ENCODE measurements at places on chromosomes 1 and 21.

DNA sequence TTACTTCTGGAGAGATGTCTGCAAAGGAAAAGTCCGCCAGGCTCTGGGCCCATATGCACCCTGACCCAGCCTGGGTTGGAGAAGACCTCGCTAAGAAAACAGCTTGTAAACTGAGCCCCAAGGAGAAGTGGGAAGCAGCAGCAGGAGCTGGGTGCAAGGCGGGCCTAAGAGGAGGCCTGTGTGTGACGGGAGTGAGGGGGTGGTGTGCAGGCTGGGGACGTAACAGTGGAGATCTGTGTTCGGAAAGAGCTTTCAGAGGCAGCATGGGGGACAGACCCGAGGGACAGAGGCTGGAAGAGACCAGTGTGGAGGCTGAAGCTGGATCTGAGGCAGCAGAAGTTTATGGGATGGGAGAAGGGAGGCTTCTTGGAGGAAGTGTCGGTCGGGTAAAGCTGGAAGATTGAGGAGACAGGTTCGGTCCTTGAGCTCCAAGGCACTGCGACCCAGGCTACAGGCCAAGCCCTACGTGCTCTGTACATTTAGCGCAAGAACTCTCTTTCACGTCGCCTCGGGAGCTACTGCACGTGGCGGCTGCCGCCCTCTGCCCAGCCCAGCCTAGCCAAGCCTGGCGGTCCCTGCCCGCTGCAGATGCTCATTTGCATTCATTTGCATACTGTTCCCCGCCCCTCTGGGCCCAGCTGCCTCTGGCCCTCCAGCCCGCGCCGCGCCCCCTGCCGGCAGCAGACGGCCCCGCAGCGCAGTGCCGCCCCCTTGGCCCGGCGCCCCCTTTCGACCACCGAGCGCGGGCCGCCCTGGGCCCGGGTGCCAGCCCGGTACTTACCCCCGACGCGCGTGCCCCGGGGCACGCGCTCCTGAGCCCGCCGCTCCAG is 6.3 kb downstream of the HPCA start:
- DNase-seq = no peak

DNA sequence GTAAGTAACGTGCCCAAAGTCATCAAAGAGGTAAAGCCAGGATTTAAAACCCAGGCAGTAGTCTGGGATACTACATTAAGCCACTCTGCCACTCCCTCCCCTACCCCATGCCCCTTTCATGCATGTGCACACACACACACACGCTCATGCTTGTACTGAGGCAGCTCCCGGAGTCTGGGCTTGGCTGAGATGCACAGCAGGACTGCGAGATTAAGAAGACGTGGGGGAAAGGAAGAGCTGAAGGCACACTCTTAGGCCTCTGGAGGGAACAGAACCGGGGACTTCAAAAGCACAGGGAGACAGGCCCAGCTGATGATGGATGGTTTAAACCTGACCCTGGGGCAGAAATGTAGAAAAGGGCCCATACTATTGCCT is 98.3 kb downstream of the GLIS1 start:
- DNase-seq = no peak

- DNase-seq = no peak
Measured at GRCh38 chr1:211553549-211553948, 25.4 kb downstream of the SLC30A1 start.

DNA sequence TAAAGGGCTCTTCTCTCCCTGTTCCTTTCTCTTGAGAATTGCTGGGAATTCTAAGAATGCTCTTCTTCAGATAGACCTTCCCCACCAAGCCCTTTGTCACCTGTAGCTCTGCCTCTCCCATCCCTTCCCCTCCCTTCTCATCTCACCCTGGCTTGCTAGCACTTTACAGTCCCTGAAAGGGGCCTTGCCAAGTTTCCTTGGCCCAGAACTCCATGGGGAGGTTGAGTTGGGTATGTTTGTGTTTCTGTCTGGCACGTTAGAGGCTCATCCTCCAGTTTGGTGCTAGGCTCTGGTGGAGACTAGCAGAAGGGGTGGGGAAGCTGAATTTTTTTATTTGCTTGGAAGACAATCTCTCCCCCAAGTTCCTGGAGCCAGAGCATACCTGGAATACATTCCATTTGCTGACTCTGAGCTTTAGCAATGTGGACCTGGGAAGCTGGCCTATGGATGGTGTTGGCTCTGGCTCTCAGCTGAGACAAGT is 4.9 kb downstream of the CGN start:
- DNase-seq = no peak

GRCh38 chr1:225657462-225657989 is 4.6 kb upstream of the ENAH start:
- DNase-seq = no peak

DNA sequence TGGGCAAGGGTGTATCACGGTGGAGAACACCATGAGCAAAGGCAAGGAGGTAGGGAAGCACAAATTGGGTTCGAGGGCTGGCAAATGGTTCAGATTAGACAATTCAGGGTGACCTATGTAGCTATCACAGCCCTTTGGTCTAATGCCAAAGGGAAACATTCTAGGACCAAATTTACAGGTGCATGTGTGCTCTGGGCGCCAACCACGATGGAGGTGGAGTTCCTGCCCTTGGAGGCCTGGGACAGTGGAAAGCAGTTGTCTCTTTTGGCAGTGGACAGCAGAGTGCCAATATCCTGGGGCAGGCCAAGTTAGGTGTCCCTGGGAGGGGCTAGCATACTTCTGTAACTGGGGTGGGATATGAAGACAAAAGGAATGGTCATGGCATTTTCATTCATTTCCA is 40.1 kb downstream of the IGFN1 start:
- no peak for DNase-seq

DNA sequence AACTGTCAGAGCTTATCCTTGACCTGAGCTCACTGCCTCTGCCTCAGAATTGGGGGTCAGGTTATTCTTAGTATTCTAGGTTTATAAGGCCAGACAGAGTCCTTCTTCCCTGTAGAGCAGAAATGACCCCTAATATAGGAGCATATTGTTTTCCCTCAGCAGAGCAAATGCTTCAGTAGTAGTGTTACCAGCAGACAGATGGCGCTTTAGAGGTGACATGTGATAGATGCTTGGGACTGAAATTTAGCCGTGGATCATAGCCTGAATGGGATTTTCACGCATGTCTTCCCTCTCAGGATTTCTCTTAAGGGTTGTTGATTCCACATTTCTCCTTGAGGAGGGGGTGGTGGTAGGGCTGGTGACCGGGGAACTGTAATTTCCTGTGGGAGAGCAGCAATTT is 24.5 kb downstream of the ADARB1 start:
- no peak for DNase-seq

DNA sequence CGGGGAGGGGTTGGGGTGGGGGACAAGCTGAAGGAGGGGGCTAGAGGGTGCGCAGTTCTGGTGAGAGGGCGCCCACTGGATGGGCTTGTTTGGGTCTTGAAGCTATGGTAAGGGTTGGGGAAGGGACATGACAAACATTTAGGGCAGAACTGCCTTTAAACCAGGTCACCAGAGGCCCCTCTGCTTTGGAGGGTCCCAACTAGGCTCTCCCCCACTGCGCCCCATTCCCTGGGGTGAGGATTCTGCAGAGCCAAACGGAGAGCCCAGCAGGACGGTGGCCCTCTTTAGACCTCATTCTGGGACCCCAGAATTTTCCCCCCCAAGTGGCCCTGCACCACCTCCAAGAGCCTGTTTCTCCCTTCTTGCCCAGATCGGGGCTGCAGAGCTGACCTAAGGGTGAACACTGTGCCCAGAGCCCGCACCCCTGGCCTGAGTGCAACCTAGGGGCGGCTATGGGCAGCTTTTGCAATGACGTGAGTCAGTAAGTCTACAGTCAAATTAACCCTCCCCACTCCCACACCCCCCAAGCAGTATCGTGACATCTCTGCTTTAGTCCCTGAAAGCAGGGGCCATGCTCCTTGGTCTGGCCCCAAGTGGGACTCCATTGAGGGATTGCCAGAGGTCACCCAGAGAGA is 593.8 kb downstream of the MATN1 start:
- no peak for DNase-seq

DNA sequence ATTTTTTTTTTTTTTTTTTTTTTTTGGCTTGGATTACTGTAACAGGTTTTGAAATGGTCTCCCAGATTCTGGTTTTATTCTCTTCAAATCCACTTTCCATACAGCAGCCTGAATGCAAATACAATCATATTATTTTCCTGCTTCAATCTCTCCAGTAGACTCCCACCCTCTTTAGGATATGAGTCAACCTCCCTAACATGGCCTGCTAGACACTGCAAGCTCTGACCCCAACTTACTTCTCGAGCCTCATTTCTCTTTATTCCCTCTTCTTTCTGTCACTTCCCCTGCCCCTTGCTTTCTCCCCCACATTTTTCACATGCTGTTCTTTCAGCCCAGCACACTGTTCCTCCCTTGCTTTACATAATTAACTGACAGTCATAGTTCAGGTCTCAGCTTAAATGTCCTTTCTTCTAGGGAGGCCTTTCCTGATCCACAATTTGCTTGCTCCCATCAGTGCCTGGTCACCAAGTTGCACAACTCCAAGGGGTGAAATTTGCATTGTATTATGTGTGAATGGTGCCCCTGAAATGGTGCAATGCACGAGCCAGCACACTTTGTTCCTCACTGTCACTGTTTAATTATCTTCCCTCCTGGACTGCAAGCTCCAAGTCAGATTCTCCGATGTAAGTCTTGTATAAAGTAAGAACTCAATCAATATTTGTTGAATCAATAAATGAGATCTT is 22.1 kb upstream of the IL19 start:
- DNase-seq = no peak

GRCh38 chr21:33315946-33316710 is 8.6 kb upstream of the IFNAR1 start:
- DNase-seq = no peak

- no peak for DNase-seq
Measured at GRCh38 chr1:159532922-159533321, 2.9 kb downstream of the OR10J5 start.

DNA sequence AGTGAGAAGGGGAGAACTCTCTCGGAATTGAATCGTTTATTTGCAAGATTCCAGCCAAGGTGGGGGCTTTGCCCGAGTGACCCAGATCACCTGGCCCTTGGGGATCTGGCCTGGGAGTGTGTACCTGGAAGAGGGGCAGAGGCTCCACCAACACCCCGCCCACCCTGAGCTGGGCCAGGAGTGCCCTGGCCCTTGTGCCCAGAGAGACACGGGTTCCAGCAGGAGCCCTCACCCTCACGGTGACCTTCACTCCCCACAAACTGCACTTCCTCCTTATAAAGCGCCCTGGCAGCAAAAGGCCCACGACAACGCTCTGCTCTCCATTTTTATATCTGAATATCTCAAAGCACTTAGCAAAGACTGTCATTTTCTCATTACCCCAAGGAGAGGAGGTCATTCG is 16.6 kb downstream of the CASZ1 start:
- no peak for DNase-seq

- no peak for DNase-seq
Measured at GRCh38 chr1:211198111-211198510, 61.1 kb upstream of the RCOR3 start.

- no peak for DNase-seq
Measured at GRCh38 chr1:167862432-167863076, 51.4 kb downstream of the ADCY10 start.

DNA sequence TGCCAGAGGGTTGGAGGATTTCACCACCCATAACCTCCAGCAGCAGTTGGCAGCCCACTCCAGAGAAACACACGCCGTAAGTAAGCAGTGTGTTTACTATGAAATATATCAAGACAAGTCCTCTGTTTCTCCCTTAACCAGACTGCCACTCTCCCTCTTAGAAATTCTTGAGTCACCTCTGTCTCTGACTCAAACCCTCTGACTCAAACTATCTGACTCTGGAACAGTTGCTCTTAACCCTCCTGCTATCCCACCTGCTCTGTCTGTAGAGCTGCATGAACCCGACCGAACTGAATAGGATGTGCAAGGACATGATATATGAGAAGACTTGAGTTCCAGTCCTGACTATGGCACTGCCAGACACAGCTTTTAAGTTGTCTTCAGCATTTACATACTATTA is 14.1 kb downstream of the INPP5B start:
- no peak for DNase-seq

DNA sequence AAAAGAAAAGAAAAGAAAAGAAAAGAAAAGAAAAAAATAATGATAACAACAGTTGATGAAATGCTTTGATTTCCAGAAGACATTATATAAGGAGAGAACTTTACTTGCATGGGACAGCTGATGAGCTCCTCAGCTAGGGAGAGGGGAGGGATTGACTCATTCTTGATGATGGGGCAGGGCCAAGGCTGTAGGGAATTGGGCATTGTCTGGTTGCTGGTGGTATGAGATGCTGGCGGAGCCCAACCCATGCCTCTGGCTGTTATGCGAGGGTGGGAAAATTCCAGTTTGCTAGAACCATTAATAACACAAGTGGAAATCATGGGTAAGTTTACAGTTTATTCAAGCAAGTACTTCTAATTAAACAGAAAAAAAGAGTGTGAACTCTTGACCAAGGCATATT is 36.0 kb upstream of the KIF26B start:
- no peak for DNase-seq

DNA sequence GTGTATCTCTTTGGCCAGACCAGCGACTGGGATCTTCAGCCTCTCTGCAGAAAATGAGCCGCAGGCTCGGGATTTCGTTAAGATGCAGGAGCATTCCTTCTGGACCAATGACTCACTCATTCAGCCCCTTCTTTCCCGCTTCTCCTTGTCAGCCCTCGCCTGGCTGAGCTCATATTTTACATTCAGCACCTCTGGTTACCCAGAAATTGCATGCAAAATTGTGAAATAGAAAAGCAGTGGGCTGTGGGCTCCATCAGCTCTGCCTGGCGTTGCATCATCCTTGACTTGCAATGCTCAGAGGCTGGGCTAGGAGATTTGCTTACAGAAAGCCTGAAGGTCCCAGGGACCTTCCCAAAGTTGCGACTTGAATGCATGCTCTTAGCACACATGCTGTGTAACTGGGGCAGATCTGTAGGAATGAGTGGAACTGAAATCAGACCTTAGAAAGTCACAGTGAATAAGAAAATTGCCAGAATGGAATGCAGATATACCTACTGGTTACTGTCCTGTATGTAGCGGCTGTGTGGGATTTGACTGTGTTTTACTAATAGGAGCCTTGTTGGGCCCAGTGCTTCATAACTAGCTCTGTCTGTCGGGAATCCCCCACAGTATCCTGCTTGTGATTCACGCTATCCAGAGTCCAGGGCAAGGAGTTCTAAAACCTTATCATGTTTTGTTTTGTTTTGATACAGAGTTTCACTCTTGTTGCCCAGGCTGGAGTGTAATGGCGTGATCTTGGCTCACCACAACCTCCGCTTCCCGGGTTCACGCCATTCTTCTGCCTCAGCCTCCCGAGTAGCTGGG is 444.8 kb downstream of the KIF26B start:
- no peak for DNase-seq

DNA sequence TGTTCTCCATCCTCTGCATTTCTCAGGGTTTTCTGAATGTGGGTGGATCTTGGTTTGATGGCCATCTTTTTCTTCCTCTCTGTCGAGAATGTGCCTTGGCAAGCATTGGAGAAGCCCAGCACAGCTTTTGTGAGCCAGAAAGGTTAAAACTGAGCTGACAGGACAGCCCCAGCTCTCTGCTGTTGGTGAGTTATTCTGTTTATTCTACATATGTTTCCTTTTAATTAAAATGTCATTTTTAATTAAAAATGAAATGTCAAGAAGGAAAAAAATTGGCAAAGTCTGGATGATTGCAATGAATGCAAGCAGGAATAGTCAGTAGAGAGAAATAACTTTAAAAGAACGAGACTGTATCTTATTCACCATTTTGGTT is 325.8 kb downstream of the PTBP2 start:
- DNase-seq = no peak

GRCh38 chr1:236685205-236685916 is 938 bp upstream of the ACTN2 start:
- DNase-seq = no peak
